ENCODE measurements at places on chromosomes 4 and X. TPM values are rescaled to one million over a fixed set of nuclear protein-coding genes. Genes with fewer than 3 reads are reported as not detected.

DNA sequence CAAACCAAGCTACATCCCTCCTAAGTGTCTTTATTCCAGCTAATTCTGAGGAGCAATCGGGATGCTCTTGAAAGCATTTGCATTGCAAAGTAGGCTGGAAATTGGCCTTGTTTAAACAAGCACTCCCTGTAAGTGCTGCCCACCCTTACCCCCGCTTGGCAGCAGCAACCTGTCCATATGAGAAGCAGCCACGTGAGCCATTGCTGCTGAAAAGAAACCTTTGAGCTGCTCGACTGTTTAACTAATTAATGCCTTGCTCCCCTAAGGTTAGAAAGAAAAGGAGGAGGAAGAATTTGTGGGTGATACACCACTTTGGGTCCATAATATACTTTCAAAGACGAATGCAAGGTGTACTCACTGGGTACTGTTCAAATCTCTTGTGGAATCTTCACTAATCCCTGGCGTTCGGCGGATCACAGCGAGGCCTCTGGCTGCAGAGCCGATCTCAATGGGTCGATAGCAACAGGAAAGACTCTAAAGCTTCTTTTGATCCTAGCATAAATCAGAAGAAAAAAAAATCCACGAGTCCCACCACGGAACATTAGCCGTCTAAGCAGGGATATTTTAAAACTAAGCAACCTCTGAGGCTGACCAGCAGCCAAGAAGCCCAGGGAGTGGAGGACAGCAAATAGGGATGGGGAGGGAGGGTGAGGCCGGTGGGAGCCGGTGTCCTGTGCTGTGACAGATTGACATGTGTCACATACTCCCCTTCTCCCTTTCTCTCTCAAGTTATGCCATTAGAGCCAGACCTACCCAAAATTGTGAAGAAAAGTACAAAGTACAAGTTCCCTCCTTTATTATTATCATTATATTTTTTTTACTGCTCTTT, 37.2 kb upstream of the MGST2 start:
- H3K4me3 ChIP-seq, result no peak overlapping the region
- DNase-seq, result no peak
- H3K4me1 ChIP-seq, result no peaks in the 10 kb centered on the region

DNA sequence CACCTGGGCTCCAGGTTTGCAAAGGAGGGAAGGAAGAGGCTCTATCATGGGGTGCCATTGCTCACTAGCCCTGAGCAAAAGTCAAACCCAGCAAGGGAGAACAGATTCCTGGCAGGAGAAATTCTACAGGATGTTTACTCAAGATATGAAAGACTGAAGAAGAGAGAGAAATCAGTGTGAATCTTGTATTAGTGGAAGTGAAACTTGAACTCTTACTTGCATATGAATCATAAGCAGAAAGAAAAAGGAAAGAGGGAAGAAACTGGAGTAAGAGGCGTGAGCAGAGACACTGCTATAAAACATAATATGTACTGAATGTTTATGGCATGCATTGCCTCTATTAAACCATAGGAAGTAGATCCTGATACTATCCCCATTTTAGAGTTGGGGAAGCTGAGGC, 60.9 kb downstream of the C4orf46 start:
- H3K27ac ChIP-seq, result no peak overlapping the region
- H3K4me3 ChIP-seq, result no peak overlapping the region
- DNase-seq, result no peak
- no peaks in the 10 kb centered on the region for H3K4me1 ChIP-seq
- H3K27me3 ChIP-seq, result no peaks in the 10 kb centered on the region

DNA sequence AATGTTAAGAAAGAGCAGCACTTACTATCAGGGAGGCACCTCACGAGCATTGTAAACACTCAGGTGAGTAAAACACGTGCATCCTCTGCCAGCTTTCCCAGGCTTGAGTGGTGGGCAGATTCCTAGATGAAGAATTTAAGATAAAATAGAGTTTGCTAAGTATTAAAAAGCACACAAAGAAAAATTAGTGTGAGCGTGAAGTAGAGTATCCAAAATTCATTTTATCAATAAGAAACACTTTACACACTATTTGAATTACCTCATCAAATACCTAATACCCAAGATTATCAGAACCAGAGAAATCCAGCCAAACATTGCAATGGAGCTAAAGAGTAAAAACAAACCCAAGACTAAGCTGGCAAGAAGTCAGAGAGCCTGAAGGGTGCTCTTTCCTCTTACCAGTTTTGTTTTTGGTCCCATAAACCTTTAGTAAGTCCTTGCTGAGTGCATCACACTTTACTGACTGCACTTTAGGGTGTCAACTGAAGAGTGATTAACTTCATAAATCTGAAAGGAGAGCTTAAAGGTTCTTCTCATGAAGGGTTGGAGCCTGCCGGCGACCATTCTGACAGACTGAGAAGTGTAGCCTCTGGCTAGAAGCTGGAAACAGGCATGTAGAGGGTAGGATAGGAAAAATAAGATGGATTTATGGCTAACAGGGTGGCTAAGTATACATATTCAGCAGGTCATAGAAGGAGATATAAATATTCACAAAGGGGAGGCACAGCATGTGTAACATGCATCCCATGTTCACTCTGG, 151.1 kb downstream of the SLC7A11 start:
- DNase-seq, result no peak
- no peaks in the 10 kb centered on the region for H3K27me3 ChIP-seq
- H3K36me3 ChIP-seq, result no peaks in the 10 kb centered on the region
- H3K27ac ChIP-seq, result no peak overlapping the region
- no peak overlapping the region for H3K4me3 ChIP-seq

DNA sequence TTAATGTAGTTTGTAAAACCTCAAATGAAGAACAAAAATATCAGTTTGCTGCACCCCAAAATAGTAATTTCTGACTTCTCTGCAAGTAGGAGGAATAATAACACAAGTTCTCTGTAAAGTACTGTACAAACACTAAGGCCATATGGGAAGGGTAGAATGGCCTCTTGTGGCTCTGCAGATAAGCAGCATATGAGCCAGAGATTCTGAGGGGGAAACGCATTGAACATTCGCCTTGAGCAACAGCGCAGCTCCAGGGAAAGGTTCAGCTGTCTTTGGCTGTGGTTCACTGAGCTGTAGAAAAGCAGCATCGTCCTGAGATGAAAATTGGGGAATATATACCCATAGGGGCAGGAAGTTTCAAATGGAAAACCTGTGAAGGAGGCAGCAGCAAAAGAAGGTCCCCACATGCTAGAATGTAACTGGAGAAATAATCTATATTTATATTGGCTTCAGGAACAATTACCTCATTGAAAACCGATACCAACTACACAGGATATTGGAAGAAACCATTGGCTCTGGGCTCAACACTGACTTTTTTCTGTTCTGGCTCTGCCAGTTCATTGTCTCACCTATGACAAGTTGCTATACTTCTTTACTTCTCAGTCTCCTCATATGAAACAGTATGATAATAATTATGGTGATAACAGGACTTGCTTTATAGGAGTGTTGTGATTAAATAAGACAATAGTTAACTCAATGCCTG, 357.6 kb upstream of the CPEB2 start:
- H3K4me1 ChIP-seq, result no peaks in the 10 kb centered on the region
- no peak overlapping the region for H3K27ac ChIP-seq
- no peak overlapping the region for H3K4me3 ChIP-seq
- no peaks in the 10 kb centered on the region for H3K36me3 ChIP-seq
- H3K27me3 ChIP-seq, result no peaks in the 10 kb centered on the region

DNA sequence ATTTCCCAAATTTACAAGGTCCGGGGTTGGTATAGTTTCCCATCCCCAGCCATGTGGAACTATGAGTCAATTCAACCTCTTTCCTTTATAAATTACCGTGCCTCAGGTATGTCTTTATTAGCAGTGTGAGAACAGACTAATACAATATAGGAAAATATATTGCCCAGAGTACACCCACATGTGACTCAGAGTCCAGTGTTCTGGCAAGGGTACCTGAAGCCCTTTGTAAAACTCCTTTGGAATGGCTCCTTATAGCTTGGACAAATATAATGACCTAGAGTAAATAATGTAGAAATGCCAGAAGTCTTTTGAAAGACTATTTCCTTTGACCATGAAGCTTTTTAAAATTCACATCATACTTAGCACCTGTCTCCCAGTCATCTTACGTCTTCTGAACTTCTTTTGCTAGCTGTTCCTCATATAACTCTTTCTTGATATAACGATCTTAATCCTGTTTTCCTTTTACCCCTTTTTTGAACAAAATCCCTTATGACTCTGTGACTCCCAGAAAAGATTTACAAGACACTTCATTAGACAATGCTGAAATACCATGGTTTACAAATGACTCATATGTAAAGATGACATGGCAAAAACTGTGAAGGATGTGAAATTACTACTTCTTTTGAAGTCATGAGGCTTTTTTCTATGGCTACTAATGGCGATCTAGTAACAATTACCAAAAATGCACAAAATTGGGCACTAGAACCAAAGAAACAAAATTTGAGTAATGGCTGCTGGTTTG, 408.9 kb downstream of the NAP1L3 start:
- no peaks in the 10 kb centered on the region for H3K27me3 ChIP-seq
- H3K27ac ChIP-seq, result no peak overlapping the region
- no peaks in the 10 kb centered on the region for H3K36me3 ChIP-seq
- no peak overlapping the region for H3K4me3 ChIP-seq
- H3K4me1 ChIP-seq, result no peaks in the 10 kb centered on the region
- DNase-seq, result no peak

- H3K4me1 ChIP-seq, result no peaks in the 10 kb centered on the region
- no peak for DNase-seq
- H3K27me3 ChIP-seq, result no peaks in the 10 kb centered on the region
- no peaks in the 10 kb centered on the region for H3K36me3 ChIP-seq
- H3K4me3 ChIP-seq, result no peak overlapping the region
- H3K27ac ChIP-seq, result no peak overlapping the region
These were observed 93.7 kb upstream of the AP1S2 start for GRCh38 chrX:15948318-15948660.

GRCh38 chrX:107630031-107630689, 1.9 kb downstream of the PRPS1 start:
- H3K4me1 ChIP-seq, result peaks cover 26% of the 10 kb centered on the region
- no peaks in the 10 kb centered on the region for H3K27me3 ChIP-seq
- DNase-seq, result no peak
- H3K27ac ChIP-seq, result no peak overlapping the region
- H3K36me3 ChIP-seq, result peaks cover 6% of the 10 kb centered on the region

The FAT4 gene
- not detected for total RNA-seq

DNA sequence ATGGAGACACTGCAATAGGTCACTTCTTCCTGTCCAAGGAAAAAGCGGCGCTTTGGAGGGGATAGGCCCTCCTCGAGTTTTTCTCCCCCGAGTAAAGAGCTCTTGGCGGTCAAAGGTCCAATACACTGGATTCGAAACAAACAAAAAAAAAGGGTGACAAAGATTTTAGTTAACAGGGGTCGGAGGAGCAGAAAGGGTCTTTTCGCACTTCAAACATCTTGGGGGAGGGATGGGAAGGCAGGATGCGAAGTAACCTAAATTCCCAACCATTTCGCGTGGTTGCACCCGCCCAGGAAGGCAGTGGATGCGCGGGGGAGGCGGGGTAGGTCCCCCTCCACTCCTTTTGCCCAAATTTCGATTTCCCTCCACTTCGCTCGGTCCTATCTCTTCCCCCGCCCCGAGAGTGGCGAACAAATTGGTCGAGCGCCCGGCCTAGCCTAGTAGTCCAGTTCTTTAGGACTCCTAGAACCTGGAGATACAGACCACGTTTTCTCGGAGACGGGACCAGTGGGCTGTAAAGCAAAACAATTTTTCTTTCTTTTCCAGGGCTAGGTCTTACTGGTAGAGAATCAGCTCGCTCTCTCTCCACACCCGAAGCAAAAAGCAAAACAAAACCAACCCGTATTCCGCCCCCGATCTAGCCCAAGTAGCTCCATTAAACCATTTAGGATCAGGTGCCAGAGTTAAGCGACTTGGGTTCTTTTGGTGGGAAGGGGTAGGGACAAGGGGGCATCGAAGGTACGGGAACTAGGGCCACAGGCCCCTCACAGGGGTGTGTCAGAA, 2.0 kb upstream of the STAG2 start:
- peak overlapping the region; percentile 89 for H3K4me3 ChIP-seq
- DNase-seq, result no peak
- no peaks in the 10 kb centered on the region for H3K27me3 ChIP-seq
- peaks cover 10% of the 10 kb centered on the region for H3K4me1 ChIP-seq

DNA sequence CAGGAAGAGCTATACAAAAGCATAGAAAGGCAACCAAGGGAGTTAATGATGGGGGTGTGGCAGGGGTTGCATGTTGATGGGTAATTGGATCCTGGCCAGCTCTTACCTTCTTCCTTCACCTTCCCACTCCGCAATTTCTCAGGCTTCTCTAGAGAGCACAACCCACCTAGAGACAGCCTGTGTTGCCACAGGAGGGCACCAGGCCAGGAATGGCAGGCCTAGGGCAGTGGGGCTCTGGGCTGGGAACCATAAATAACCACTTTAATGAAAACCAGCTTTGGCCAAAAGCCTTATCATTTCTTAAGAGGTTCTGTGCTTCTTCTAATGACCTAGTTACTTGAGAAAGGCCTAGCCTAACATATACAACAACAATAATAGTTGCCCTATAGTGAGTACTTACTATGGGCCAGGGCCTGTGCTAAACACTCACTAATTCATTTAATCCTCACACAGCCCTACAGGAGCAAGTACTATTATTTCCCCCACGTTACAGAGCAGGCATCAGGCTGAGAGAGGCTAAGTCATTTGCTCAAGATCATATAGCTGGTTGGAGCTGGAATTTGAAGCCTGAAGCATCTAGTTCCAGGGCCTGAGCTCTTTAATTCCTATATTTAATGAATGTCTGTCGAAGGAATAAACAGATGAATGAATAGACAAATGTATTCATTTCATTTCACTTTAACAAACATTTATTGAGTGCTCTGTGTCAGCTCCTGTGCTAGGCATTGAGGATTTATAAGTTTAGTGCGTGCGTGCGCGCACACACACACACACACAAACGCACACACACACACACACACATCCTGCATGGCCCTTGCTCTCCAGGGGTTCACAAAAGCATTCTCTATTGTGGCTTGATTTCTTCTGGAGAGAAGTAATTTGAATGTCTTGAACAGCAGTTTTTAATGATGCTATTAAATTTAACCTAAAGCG, 66.8 kb downstream of the RTL9 start:
- no peaks in the 10 kb centered on the region for H3K36me3 ChIP-seq
- no peak for DNase-seq
- H3K4me1 ChIP-seq, result no peaks in the 10 kb centered on the region
- H3K27ac ChIP-seq, result no peak overlapping the region
- no peaks in the 10 kb centered on the region for H3K27me3 ChIP-seq

DNA sequence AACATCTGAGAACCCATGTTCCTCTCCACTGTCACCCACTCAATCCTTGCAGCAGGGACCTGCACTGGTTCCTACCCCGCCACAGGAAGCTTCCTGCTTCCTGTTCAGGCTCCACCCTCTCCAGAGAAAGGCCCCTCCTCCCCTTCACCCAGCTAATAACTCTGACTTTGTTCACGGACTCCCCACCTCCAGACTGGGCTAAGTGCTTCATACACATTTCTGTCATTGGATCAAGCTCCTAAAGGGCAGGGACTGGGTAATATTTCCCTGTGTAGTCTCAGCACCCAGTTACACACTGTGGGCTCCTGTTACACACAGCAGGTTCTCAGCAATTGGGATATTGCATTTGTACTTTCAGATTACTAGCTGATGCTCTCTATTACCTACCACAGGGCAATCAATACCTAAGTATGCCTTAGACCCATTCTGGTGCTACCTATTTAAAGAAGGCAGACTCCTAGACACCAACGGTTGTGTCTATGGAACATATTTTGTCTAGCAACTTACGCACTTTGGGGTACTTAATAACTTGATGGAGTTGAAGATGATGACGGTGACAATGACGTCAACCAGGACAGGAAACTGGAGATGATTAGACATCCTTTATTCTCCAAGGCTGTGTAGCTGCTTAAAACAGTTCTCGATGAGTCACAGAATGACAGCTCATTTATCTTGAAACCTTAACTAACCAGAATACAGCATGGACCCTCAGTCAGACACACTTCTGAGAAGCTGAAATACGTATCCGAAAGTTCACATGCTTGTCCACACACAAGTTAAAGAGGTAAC, 58.1 kb downstream of the MAML3 start:
- H3K27ac ChIP-seq, result peak overlapping the region; percentile 97
- H3K36me3 ChIP-seq, result peaks cover 2% of the 10 kb centered on the region
- H3K27me3 ChIP-seq, result no peaks in the 10 kb centered on the region
- peaks cover 91% of the 10 kb centered on the region for H3K4me1 ChIP-seq
